ENCODE measurements at places on chromosomes 3 and 15.

DNA sequence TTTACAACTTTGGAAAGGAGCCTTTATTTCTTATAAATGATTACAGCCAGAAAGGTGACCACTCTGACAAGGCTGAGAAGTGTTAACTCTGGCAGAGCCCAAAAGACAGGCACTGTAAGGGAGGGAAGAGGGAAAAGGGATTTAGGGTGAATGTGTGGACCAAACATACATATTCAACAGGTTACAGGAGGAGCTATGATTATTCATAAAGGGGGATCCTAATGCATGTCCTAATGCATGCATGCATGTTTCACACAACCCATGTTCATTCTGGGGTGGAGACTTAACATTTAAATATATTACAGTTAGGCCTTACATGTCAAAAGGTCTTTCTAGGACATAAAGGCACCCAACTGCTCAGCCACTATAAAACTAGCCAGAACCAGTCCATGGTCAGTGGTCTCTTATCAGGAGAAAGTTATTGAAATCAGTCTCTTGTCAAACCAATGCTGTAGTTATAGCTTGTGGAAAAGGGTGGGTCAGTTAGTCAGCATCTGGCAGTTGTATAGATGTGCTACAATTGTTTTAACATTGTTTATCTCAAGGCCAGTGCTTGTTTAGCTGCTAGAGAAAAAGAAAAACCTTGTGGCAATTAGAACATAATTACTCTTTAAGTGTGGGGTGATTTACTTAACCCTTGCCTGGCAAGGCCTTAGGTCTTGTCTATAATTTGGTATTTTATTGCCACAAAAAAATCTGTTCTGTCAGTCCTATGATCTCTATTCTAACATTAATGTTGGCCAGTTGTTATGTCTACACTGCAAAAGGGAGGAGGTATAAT is 77.5 kb downstream of the RAD18 start:
- no peak for DNase-seq

- DNase-seq, result no peak
These were observed 2.6 kb upstream of the UBE2Q2 start for GRCh38 chr15:75840659-75841058.

DNA sequence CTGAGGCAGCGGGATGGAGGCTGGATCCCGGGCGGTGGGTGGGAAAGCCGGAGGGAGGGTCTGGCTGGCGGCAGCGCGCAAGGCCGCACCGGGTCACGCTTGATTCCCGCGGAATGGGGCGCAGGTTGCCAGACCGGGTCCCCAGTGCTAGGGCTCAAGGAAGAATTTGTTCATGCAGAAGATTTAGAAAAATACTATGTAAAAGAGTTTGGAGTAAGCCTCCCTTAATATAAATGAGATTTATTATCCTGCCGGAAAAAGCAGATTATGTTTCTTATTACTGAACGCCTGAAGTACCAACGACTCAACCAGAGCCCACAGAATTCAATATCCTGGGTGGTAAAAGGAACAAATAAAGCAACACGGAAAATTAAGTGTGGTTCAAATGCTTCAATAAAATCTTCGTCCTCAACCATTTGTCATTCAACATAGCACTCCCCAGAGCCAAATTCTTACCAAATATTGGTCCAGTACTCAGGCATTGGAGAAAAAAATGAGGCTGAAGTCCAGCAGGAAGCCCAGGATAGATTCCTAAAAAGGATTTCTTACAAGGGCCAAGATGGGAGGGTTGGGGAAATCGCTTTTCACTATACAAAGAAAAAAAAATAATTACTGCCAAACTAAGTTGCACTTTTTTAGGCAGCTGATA is 1.2 kb upstream of the ZBTB20 start:
- DNase-seq, result peak; percentile 31

DNA sequence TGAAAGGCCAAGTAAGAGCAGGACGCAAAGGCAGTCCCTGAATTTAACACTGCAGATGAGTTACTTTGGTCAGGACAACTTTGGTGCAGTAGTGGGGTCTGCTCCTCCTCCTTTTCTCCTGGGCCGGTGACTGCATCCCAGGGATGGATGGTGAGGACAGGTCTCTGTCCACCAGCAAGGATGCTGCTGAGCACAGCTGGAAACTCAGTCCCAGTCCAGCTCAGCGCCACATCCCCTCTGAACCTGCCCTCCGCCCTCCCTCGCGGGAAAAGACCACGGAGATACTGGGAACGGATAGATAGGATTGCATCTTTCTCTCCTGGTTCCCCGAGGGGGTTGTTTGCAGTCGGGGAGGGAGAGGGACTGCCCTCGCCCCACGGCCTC is 13.8 kb downstream of the GRAMD2A start:
- no peak for DNase-seq

GRCh38 chr3:47803480-47804025 is 615 bp downstream of the DHX30 start:
- peak; percentile 54 for DNase-seq

GRCh38 chr3:171535799-171536198 is 75.6 kb upstream of the TNIK start:
- DNase-seq, result no peak

GRCh38 chr15:51726302-51727073 is 11.0 kb downstream of the LYSMD2 start:
- DNase-seq, result no peak

DNA sequence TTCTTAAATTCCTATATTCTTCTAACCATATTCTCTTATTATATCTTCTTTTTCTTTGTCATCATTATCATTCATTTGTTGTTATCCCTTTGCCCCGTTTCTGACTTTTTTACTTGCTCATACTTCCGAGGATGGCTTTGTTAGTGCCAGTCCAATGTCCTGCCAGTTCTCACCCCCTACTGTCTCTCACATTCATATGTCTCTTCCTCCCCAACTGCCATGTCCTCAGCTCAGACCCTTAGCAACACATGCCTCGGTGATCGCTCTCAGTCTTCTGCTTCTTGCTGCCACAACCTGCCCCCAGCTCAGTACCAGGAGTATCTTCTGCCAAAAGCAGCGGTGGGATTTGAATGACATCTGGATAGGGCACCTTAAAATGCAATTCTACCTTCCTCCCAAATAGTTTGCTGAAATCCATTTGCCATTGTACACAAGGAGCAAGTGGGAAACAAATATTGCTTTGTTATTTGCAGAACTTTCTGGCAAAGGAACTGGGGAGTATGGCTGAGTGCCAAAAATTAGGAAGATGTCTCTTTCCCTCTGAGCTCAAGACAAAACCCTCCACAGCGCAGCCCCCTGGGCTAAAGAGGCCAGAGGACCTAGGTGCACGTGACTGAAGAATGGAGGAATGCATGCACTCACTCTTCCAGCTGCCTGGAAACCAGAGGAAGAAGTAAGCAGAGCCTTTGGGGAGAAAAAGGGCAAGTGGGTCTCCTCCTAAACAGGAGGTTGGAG is 57.7 kb upstream of the CTNNB1 start:
- DNase-seq, result no peak

DNA sequence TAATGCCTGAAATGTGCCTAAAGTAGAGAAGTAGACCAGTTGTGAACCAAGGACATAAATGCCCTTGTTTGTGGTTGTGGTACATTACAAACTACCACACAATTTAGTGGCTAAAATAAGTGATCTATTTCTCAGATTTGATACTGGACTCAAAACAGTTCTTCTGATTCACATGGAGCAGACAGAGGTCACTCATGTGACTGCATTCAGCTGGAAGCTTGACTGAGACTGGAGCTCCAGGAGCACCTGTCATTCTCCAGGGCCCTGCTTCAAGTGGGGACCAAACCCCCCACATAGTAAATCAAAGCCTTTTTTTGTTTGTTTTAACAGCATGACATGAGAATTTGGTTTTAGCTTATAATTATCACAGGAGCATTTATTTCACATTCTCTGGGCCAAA is 301.2 kb downstream of the OXSM start:
- DNase-seq, result no peak

DNA sequence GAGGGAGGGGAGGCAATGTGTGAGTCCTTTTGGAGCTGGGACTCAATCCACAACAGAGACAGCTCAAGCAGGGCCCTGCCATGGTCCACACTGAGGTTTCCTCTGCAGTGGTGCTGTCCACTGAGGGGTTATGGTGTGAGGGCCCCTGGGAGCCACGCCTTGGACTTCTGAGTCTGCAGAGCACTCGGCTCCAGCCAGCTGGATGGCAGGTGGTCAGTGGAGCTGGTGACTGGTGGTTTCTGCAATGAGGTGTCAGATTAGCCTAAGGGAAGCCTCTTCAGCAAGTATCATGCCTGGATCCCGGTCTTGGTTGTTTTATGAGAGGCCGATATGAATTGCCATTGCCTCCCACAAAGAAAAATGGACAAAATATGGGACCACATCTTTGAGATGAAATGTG is 21.7 kb downstream of the LSM3 start:
- no peak for DNase-seq

- no peak for DNase-seq
These were observed 84.7 kb downstream of the AGBL1 start for GRCh38 chr15:86164232-86164898.

DNA sequence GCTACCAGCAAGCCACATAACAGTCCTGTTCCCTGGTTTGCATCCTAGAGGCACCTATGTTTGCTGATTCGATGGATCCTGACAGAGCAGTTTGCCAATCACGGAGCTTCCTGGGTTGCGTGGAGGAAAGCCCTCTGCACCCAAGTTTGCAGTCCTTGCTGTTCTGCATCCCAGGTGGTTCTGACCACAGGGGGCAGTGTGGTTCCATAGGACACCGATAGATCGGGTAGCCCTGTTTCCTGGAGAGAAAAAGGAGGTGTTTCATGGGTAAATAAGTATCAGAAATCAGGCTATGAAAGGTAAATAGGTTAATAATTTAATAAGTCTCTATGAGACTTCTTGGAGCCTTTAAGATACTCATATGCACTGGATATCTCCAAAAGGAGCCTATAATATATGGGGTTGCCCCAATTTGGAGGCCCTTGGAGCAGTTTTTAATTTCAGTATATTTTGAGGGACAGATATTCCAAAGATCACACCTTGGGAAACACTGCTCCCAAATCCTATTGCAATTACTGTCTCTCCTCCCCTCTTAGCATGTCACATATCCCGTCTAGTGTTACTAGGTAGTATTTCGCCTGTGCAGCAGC is 194.6 kb upstream of the TPM1 start:
- peak; percentile 17 for DNase-seq

DNA sequence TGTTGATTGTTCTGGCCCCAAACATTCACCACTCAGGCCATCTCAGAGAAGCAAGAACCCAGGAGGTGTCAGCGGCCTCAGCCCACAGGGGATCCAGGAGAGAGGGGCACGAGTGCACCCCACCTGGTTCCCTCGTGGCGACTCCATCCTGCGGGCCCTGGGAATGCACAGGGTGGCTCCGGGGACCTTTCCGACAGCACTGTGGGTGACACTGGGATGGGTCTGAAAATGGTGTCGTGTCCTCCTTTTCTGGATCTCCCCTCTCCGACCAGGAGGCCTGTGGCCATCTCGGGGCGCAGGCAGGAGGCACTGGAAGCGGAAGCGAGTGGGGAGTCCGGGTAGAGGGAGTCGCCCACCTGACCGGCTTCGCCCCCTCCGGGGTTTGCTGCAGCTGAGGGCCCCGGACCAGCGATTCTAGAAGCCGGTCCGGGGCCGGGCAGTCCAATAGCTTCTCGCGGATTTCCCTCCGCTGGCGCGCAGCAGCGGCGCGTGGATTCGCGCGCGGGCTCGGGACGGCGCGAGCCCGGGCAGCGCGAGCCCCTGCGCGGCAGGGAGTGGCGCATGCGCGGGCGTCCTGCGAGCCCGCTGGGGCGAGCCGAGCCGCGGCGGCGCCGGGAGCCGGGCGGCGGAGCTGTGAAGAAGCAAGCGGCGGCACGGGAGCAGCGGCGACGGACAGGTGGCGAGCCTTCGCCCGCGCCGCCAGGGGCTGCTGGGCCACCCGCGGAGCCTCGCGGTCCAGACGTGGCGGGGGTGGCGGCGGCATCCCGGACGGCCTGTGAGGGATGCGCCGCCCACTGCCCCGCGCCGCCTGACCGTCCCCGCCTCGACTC is at the start of gene DOCK3:
TSS of gene DOCK3 (plus strand) at position 579 of the 830 bp plus-strand sequence. CDS start 337 bp downstream, outside the sequence.
- DNase-seq, result no peak

- DNase-seq, result peak; percentile 96
These were observed at the start of gene NIT2 for GRCh38 chr3:100334488-100335351. Gene NIT2, plus strand, starts transcription at chr3:100334757. Its CDS starts 35 bp downstream, at chr3:100334792.

- no peak for DNase-seq
These were observed 942.5 kb downstream of the ROBO1 start for GRCh38 chr3:78825118-78825857.

- DNase-seq, result no peak
These were observed 84.3 kb upstream of the FXR1 start for GRCh38 chr3:180828001-180828720.

GRCh38 chr3:44418549-44418948 is 58.9 kb downstream of the ZNF445 start:
- DNase-seq, result no peak

DNA sequence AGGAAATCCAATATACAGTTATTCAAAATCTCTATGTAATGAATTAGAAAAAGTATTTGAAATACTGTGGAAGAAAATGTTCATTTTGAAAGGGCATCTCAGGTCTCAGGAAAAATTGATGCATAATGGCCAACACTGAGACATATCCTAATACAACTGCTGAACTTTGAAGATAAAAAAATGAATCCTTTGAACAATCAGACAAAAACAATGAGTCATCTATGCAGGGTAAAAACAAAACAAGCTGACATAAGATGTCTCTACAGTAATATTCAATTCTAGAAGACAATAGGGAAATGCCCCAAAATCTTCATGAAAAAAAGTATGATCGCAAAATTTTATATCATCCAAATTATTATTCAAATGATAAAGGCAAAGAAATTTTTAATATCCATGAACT is 34.0 kb upstream of the ZNF280D start:
- DNase-seq, result no peak

GRCh38 chr15:25886498-25887140 is 23.5 kb upstream of the ATP10A start:
- DNase-seq, result no peak

GRCh38 chr15:70494852-70495571 is 268.3 kb downstream of the UACA start:
- no peak for DNase-seq

GRCh38 chr3:197260491-197261163 is 37.8 kb downstream of the DLG1 start:
- no peak for DNase-seq

- no peak for DNase-seq
These were observed 13.9 kb upstream of the GPR171 start for GRCh38 chr3:151216641-151217607.

DNA sequence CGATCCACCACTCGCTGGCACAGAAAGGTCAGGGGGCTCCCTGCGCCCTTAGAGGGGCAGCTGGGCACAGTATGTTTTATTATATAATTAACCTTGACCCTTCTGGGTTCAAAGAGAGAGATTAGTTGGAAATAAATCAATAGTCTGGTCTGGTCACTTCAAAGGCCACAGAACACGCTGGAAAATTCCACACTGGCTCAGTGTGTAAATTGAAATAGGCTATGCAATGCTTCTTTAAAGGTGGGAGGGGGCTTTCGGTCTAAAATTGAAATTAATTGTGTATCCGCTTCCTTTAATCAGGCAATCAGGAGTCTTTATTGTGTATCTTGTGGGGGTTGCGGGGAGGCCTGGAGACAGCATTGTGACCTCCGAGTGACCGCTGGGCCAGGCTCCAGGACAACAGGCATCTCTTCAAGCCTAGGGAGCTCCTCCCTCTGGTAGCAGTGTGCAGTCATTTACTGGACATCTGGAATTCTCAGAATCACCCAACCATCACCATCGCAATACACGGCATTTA is 8.0 kb downstream of the RNU5B-1 start:
- DNase-seq, result no peak

GRCh38 chr3:100063929-100064461 is 50.3 kb downstream of the FILIP1L start:
- no peak for DNase-seq

- no peak for DNase-seq
These were observed at the start of gene PRICKLE2 for GRCh38 chr3:64224826-64225610. Gene PRICKLE2, minus strand, starts transcription at chr3:64225466. Its CDS starts 26,539 bp downstream, at chr3:64198927.
